8988T (cell line): ENCODE measurements at places on chromosomes 3 and 15.

GRCh38 chr3:159616234-159616825 lies 372.3 kb upstream of the IL12A start:
- DNase-seq: no peak

DNA sequence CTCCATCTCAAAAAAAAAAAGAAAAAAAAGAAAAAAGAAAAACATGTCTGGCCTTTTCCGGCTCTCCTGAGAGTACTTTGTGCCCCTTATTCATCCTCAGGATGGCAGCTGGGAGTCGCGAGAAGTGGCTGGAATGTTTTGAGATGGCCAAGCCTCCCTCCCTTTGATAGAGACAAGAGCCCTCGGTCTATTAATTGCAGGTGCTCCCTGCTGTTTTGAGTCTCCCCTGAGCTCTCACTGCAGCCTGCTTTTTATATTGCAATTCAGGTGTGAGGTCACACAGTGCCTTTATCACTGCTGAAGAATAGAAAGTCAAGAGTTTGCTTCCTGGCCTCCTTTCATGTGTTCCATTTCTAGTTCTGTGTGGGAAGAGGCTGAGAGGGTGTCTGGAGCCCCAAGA lies 10.9 kb downstream of the CA12 start:
- DNase-seq: no peak

DNA sequence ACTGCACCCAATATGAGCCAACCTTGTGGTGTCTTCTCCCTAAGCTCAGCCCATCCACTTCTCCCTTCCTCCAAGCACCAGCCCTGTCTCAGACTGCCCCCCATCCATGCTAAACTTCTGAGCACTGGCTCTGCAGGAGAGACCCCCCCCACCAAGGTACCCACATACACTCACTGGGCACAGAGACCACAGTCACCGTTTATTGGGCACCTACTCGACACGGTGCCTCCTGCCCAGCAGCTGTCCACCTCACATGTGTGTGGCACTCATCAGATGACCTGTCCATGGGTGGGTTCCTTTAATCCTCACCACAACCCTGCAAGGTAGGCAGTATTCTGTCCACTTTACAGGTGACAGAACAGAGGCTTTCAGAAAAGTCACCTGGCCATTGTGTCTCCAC lies 22.3 kb upstream of the SFMBT1 start:
- no peak for DNase-seq

DNA sequence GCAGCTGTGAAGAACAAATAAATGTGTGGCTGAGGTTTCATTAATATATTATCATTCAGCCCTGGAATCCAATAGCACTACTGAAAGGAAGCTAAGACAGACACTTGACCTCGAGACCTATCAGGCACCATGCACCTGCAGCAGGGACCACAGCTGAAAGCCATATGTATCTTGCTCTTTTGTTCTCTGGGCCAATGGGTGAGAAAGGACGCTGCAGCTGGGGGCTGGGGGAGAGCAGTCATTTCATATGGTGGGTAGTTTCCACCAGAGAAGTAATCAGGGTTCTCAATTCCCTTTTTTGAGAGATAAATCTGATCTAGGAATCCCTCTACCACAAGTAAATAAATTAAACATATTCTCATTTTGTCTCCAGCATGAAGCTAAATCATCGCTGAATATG lies 225.6 kb upstream of the STRIT1 start:
- no peak for DNase-seq

DNA sequence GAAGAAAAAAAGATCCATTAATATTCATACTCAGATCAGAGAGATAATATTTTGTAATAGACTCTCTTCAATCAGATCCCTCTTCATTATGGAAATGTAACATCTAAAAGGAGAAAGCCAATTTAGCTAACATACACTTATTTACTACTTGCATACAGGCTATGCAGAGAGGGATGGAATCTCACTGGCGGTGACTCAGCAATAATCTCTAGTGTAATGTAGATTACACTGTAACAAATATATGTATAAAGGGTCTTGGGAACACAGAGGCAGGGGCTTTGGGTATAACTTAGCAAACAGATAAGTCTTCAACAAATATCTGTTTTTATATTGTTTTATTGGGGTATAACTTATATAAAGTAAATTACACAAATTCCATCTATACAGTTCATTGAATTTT lies 69.6 kb downstream of the CGNL1 start:
- no peak for DNase-seq

GRCh38 chr3:100584101-100584660 lies 25.2 kb upstream of the ADGRG7 start:
- DNase-seq: no peak

DNA sequence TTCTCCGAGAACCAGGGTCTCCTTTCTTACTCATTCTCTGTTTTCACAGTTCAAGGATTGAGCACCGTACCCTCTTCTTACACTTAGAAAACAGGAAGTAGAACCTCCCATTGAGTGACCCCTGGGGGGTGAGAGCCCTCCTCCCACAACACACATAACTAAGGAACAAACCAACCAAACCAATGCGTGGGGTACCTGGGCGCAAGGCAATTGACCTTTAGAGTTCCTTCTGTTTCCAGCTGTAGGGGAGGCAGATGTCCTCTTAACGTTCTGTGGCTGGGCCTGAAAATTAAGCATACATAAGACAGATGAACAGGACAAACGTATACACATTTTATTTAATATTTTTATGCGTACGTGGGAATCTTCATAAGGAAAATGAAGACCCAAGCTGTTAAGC lies 33.5 kb upstream of the TIMP4 start:
- DNase-seq: no peak

DNA sequence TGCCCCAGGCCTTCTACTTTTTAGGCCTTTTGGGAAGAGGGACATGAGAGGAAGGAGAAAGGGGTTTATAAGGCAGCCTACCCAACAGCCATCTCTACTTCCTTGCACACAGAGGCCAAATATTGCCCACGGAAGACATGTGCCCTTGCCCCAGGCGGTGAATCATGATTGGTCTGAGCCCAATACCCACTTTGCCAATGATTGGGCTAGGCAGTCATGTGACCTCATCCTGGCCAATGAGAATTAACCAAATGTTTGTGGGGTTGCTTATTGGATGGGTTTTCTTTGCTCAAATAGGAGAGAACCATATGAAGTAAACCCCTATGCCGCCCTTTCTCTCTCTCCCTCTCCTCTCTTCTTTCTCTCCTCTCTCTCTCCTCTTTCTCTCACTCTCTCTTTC lies 42.2 kb upstream of the ATP1B3 start:
- no peak for DNase-seq

- no peak for DNase-seq
Measured at GRCh38 chr3:101063401-101063800, 70.2 kb upstream of the ABI3BP start.

DNA sequence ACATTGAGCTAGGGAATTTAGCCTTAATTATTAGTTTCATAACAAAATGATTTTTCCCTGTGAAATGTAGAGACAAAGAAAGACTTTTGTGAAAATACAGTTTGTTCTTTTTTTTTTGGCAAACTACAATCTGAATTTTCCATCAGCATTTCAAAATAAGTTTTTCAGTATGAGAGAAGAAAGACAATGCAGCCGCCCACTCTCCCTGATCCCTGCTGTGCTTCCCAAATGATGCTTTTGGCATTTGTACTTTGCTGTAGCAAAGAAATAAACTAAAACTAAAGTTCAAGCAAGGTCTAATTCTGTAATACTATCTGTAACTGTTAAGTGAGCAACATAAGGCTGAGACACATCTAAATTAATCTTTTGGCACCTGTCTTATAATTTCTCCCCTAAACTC lies 782.2 kb downstream of the VGLL3 start:
- DNase-seq: no peak

DNA sequence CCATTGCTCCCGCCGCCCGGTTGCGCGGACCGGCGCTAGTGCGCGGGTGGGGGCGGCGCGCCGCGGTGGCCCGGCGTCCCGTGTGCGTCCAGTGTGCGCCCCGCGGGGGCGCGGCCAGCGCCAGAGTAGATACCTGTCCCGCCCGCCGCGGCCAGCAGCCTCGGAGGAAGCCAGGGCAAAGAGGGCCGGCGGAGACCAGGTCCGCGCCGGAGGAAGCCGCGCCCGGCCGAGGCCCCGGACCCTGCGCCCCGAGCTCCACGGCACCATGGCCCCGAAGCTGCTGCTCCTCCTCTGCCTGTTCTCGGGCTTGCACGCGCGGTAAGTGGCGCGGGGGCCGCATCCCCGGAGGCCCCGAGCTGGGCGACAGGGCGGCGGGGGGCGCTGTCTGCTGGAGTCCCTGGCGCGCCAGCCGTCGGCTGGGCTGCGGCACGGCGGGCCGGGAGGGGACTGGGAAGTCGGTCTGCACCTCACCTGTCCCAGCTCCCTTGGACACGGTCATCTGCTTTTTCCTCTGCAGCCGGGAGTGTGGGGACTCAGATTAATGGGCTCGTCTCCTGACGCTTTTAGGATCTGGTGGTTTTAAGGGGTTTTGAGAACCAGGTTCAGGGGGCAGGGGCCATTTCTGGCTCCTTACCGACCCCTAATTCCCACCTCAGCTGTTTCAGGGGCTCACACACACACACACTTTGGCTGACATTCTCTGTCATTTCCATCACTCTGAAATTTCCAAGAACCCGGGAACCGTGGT lies 464 bp downstream of the GABRG3 start:
- no peak for DNase-seq

DNA sequence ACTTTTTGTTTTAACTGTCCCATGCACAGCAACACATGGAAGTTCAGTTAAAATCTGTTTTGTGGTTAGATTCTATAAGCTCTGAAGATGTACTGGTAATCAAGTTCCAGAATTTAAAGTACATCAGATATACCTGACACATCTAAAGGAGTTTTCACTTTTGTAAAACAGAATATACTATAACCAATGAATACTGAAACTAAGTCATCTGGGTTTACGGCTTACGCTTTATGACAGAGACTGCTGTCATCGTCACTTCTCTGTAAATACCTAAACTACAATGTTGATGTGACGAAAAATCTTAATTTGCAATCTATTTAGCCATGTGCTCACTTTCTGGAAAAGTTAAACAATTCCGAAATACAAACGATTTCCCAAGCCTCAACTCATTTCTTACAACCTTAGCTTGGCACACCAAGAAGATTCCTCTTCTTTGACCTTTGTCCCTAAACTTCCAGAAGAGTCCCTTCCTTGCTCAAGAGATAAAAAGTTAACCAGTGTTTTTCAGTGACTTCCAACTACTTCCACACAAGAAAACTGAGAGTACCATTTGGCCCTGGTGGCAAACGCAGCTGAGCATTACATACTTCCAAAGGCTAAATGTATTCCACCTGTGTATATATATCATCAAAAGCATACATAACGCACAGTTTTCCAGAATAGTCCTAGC lies 56.8 kb upstream of the NEK10 start:
- no peak for DNase-seq

- DNase-seq: no peak
Measured at GRCh38 chr3:50444213-50444612, 59.2 kb downstream of the CACNA2D2 start.

- DNase-seq: no peak
Measured at GRCh38 chr15:34335176-34336032, 2.2 kb downstream of the SLC12A6 start.

DNA sequence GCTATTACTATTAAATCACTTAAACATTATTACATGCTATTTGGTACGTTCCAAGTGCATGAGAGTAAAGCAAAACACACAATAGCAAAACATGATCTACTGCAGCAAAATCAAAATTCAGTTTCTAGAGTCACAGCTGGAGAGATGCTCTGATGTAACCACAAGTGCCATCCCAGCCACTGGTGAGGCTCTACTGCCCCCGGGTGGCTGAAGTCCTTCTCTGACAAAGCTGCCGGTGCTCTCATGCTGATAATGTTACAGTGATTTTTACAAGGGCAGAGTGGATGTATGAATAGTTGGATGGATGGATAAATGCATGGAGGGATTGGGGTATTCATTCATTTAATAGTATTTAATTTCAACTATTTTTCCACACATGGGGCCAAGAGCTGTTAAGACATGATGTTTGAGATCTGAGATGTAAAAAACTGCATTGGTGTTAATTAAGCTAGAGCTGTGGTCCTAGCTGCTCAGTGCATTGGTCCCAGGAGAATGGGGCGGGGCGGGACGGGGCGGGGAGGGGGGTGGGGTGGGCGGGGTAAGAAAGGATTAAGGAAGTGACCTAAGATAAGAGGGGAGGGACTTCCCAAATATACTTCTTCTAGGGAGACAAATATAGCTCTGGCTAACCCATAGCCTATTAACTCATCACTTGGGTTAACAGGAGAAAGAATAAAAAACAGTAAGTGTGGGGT lies 5.3 kb upstream of the SPESP1 start:
- DNase-seq: peak; percentile 55

- no peak for DNase-seq
Measured at GRCh38 chr15:78077871-78078210, 330 bp upstream of the TBC1D2B start.

DNA sequence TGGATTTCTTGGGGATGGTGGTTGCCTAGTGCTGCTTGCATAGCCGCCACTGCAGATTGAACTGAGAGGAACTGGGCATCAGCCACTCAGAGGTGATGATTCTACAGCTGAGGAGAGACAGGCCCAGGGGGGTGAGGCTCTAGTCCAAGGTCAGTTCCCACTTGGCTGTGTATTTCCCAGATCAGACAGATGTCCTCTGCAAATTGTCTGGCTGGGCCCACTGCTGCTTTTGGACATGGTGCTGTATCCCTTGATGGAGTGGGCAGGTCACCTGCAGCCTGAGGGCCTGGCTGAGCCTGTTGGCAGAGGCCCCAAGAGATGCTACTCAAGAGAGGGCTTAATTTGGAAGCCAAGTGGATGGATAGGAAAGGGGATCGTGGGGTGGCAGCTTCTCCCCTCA lies 124.5 kb upstream of the CTDSPL start:
- no peak for DNase-seq

- no peak for DNase-seq
Measured at GRCh38 chr15:99310745-99311144, 59.5 kb downstream of the LRRC28 start.

- no peak for DNase-seq
Measured at GRCh38 chr3:173513123-173513522, 115.6 kb downstream of the NLGN1 start.
